AG09319 (cell line): ENCODE measurements at places on chromosomes 3 and 15.

- no peak for DNase-seq
Measured at GRCh38 chr15:65789105-65789504, 3.0 kb downstream of the DENND4A start.

- DNase-seq, result no peak
Measured at GRCh38 chr3:174596447-174596982, 262.6 kb upstream of the NAALADL2 start.

- DNase-seq, result no peak
Measured at GRCh38 chr3:45664578-45664977, 24.6 kb upstream of the SACM1L start.

- DNase-seq, result no peak
Measured at GRCh38 chr15:100022806-100023205, 289.6 kb upstream of the LYSMD4 start.

DNA sequence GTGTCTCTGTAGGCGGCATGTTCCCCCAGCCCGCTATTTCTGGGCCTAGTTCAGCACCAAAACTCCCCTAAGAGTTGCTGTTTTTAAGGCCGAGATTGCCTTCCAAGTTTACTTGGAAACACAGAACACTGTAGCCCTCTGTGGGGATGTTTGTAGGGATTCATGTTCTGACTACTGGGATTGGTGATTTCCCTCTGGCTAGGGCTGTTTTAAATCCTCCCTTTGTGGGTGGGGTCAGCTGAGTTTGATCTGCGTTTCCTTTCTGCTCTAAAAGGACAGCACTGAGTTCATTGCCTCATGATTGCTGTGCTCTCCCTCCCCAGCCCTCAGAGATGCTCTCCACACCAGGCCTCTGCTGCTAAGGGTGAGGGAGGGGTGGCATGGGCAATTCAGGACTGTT lies 640.6 kb upstream of the DPPA4 start:
- no peak for DNase-seq

GRCh38 chr15:91885714-91886270 lies 32.3 kb downstream of the SLCO3A1 start:
- no peak for DNase-seq

- DNase-seq, result no peak
Measured at GRCh38 chr15:69926006-69926405, 171.7 kb downstream of the TLE3 start.

- peak; percentile 89 for DNase-seq
Measured at GRCh38 chr15:65409036-65409631, 13.6 kb downstream of the IGDCC4 start.

DNA sequence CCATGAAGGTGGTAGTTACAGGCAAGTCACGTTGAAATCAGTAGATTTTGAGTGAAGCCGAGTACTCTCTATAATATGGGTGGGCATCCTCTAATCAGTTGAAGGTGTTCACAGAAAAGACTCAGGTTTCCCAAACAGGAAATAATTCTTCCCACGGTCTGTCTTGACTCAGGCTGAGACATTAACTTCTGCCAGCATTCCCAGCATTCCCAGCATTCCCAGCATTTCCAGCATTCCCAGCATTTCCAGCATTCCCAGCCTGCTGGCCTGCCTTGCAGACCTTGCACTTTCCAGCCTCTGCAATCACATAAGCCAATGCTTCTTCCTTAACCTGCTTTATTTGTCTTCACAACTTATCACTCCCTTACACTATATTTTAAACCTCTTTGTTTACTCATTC lies 542.3 kb upstream of the ROBO2 start:
- DNase-seq, result no peak

DNA sequence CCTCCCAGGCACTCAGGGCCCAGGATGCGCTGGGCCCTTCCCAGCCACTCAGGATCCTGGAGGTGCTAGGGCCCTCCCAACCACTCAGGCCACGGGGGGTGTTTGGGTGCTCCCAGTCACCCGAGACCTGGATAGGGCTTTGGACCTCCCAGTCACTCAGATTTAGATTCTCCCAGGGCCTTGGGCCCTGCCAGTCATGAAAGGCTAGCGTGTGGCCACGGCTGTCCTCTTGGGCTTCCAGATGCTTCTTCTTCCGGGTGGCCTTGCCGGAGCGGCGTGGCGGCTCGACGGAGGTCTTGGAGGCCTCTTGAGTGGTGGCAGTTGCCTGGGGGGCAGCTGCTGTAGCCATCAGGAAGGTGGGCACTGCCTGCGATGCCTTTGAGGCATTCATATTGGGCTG lies 2.8 kb downstream of the MAGEL2 start:
- DNase-seq, result no peak

- no peak for DNase-seq
Measured at GRCh38 chr15:38275959-38276358, 23.3 kb downstream of the SPRED1 start.

- DNase-seq, result no peak
Measured at GRCh38 chr3:97935842-97936241, 36.4 kb downstream of the RIOX2 start.
